Small intestine (tissue), 16 donors: ENCODE measurements at places on chromosomes 4 and X. TPM values are rescaled to one million over a fixed set of nuclear protein-coding genes. Genes with fewer than 3 reads are reported as not detected.

DNA sequence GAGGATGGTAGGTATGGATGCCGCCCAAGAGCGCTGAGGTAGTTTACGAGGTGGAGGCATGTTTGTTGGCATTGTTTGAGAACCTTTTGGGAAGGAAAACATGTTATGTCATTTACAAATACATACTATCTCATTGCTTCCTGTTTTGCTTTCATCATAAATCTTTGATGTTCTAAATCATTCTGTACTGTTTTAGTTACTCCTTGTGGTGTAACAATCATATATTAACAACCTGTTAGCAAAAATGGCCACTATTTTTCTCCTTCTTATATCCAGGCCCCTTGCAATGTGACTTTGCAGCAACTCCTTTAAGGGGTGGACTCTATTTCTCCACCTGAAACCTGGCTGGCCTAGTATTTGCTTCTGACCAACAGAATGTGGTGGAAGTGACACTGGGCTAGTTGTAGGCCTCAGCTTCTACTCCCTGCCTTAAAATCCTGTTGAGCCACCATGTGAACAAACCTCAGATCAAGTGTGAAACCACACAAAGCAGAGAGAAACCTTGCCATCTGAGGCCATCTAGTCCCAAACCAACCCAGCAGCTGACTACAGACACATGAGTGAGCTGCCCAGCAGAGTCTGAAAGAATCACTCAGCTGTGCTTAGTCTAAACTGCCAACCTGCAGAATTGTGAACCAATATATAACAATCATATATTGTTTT lies 15.8 kb upstream of the CXorf38 start:
- DNase-seq = no peak

GRCh38 chr4:168390041-168390440 lies 71.5 kb upstream of the DDX60 start:
- no peak for DNase-seq

The PRRG3 gene
- not detected for polyA plus RNA-seq

The ZNF827 gene
- 3.5 TPM for polyA plus RNA-seq

GRCh38 chr4:2947926-2948325 lies 15.3 kb downstream of the NOP14 start:
- DNase-seq = no peak

GRCh38 chr4:3231471-3231870 lies 17.5 kb upstream of the MSANTD1 start:
- no peak for DNase-seq

DNA sequence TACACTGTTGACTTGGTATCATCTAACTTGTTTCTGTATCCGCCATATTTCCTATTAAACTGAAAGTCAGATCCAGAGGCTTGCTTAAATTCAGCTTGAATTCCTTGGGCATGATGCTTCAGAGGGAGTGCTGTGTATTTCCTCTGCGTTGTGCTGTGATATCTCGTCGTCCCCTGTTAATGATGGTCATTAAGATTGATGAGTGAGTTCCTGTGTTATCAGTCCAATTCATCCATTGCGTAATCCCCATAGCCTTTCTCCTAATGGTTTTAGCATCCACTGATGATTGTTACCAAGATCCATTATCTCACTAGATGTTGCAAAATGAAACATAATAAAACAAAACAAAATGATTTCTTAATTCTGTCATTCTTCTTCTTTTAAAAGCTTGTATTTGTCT lies 31.3 kb upstream of the CHM start:
- DNase-seq = no peak

The SYTL5 gene
- polyA plus RNA-seq = 4.9 TPM

DNA sequence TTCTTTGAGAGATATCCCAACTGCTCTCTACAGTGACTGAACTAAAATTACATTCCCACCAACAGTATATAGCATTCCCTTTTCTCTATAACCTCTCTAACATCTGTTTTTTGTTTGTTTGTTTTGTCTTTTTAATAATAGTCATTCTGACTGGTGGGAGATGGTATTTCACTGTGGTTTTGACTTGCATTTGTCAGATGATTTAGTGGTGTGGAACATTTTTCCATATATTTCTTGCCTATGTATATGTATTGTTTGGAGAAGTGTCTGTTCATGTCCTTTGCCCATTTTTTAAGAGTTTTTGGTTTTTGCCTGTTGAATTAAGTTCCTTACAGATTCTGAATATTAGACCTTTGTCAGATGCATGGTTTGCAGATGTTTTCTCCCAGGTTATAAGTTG lies 9.0 kb downstream of the USO1 start:
- no peak for DNase-seq
